ENCODE measurements at places on chromosomes 5 and 9.
A peak's percentile ranks its signal among the peaks of the same experiment; 100 is the strongest.

DNA sequence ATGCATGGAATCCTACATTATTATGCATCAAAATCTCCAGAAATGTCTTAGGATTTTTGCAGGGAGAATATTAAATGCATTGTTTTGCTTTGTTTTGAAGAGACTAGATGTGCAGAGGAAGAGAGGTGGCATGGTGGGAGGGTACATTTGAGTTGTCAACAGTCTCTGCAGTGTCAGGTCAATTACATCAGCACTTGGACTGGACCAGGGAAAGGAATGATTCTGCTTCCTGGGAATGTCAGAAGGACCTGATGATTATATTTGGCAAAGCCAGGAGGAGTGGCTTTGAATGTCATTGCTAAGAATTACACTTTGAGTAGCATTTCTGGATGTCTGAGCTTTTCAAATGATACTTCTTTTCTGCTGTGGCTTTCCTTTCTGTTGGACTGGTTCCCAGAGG is 17.5 kb upstream of the TMEFF1 start:
- no peak for DNase-seq

- DNase-seq, result no peak
Measured at GRCh38 chr9:11758016-11758415, 935.2 kb upstream of the TYRP1 start.

DNA sequence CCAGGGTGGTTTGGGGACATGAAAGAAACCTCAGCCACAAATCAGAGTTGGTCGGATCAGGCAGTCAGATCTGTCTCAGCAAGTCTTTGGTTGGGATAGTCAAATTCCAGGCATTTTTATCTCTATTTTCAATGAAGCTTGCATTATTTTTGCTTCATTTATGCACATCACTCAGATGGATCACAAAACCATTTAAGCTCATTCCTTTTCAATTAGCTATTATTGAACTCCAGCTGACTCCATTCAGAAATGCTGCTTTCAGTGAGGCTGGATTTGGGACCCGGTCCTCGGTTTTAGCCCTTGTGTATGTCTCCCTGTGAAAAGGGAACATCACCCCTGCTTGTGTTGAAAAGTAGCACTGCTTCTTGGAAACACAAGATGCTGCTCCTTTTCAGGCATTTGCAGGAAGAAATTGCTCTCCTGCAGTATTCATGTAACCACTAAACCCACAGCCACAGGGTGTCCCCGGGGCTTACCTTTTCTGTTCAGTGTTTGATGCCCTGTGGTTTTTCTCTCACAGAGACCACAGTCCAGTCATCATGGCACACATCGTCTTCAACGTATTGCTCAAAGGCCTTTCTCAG is 232.9 kb downstream of the NFIB start:
- DNase-seq, result no peak

- no peak for DNase-seq
Measured at GRCh38 chr5:85646036-85646435, 971.7 kb upstream of the COX7C start.

- DNase-seq, result no peak
Measured at GRCh38 chr9:116389541-116390302, 236.1 kb downstream of the PAPPA start.

DNA sequence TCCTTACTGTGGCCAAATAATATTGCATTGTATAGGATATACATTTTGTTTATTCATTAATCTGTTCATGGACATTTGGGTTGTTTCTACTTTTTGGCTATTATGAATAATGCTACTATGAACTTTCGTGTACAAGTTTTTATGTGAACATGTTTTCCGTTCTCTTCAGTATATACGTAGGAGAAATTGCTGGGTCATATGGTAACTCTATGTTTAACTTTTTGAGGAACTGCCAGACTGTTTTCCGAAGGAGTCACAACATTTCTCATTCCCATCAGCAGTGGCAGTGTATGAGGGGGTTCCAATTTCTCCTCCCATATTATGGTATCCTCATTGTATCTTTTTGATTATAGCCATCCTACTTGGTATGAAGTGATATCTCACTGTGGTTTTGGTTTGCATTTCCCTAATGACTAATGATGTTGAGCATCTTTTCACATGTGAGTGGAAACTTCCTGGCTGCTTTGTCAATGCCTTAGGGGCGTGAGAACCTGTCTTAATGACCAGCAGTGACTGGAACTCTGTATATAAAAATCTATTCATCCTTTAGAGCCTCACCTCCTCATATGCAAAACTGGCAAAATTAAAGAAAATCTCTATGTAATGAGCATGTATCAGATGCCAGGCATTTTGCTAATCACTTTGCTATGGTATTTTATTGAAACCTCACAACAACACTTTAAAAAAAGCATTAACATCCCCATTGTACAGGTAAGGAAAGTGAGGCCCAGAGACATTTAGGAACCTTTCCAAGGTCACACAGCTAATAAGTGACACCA is 47.8 kb upstream of the TGFBR1 start:
- no peak for DNase-seq

GRCh38 chr5:131720714-131721113 is 76.1 kb downstream of the FNIP1 start:
- DNase-seq, result no peak

DNA sequence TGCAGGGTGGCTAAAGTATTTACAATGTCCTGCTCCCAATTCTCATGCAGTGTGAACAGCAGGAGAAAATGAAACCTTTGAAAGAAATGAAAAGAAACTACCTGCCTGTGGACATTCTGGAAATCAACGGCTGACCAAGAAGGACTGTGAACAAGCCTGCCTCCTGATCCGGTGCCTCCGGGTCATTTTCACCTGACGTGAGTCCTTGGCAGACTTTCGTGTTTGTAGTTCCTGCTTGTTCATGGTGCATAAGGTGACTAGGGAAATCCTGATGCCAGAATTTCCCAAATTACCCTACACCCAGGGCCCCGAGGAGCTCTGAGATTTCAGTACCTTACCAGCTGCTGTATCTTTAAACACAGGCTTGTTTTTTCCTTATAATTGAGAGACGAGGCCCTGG is 317.5 kb downstream of the TLE1 start:
- DNase-seq, result no peak

GRCh38 chr9:8095672-8096086 is 296.1 kb upstream of the DMAC1 start:
- DNase-seq, result no peak

GRCh38 chr5:157347301-157348048 is 81.6 kb downstream of the CYFIP2 start:
- DNase-seq, result no peak

DNA sequence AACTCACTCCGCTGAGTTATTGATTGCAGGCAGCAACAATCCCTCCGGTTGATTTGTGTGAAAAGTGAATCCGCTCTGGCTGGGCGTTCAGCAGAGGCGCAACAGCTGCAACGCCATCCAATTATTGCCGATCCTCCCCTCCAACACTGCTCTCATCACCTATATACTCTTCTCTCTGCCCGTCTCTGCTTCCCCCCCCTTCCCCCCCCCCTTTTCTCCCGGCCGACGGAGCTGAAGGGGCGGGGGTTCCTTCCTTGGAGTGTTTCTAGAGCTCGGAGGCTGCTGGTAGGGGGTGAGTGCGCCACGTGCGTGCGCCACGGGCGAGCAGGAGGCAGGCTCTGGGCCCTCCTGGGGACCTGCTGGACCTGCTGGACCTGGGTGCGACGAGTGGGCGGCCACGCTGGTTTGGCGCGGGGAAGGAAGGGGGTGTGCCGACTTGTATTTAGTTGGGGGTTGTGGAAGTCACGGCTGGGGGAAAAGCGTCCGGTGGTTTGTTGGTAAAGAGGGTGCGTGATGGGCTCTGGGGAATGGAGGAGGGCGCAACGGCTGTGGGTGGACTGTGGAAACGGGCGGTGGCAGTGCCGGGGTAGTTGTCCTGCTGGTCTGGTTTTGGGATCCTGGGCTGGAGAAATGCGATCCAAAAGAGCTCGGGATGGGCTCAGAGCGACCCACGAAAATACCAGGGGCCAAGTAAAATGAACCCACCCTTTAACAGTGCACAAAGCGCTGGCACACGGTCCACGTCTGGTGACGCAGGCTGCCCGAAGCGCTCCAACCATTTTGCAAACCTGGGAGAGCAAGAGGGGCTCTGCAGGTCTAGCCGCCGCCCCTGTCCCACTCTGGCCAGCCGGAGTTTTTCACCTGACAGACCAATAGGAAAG is 6.4 kb upstream of the MEF2C start:
- peak; percentile 74 for DNase-seq

DNA sequence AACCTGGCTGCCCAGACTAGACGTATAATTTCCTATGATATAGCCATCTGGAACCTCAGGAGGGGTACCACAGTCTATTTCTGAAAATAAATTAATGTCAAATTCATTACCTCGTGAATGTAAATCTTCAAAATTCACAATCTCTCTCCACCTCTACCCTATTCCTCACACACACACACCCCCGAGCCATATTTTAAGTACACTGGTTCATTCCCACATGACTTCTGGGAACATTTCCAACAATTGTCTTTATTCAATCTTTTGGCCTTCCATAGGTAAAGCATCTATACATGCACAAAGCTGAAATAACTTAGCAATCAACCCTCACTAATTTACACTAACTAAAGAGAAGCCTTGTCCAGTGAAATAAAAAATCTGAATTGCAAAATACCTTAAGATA is 32.7 kb downstream of the SUSD1 start:
- DNase-seq, result no peak
